Thoracic aorta (tissue), 2 donors: ENCODE measurements at places on chromosomes 5 and 9.

DNA sequence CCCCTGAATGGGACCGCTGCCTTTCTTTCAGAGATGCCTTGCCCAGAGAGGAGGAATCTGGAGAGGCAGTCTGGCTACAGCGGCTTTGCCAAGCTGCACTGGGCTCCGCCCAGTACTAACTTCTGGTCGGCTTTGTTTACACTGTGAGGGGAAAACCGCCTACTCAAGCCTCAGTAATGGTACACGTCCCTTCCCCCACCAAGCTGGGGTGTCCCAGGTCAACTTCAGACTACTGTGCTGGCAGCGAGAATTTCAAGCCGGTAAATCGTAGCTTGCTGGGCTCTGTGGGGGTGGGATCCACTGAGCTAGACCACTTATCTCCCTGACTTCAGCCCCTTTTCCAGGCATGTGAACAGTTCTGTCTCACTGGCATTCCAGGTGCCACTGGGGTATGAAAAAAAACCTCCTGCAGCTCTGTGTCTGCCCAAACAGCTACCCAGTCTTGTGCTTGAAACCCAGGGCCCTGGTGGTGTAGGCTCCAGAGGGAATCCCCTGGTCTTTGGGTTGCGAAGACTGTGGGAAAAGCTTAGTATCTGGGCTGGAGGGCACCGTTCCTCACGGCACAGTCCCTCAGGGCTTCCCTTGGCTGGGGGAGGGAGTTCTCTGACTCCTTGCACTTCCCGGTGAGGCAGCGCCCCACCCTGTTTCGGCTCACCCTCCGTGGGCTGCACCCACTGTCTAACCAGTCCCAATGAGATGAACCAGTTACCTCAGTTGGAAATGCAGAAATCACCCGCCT, 171.2 kb downstream of the CWC27 start:
- peaks cover 10% of the 10 kb centered on the region for H3K4me1 ChIP-seq
- DNase-seq, result no peak

- no peak overlapping the region for H3K4me3 ChIP-seq
- DNase-seq, result no peak
- no peak overlapping the region for H3K27ac ChIP-seq
- H3K36me3 ChIP-seq, result peaks cover 19% of the 10 kb centered on the region
- H3K4me1 ChIP-seq, result peaks cover 22% of the 10 kb centered on the region
Measured at GRCh38 chr9:137449931-137450538, 8.9 kb upstream of the ENTPD8 start.

DNA sequence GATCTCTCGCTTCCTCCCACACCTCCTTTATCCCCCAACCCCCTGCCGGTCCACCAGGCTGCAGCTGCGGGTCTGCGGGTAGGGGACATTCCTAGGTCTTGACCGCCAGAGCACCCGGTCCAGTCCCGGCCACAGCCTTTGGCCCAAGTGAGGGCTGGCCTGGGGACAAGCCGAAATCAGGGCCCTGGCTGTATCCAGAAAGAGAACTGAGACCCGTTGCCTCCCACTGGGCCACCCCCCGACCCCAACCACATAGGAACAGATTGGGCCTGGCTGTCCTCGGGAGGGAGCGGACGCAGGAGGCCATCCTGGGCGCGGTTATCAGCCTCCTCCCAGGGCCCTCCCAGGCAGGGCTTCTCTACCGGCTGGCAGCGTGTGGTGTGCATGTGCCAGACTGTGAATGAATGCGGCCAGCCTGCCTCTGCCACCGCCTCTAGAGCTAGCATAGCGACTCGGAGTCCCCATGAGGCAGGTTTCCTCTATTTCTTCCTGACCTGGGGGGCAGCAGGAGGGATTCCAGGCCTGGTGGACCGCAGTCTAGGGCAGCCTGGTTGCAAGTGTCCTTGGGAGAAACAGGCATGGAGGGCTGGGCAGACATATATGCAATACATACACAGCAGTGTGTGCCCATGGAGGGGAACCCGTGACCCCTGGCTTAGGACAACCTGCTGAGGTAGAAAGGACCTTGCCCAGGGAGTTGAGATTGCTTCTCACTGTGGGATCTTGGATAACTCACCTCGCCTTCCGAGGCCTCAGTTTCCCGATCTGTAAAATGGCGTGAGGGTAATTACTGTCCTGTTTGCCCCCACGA, 1.2 kb downstream of the N4BP3 start:
- H3K27ac ChIP-seq, result no peak overlapping the region
- no peak for DNase-seq
- H3K4me3 ChIP-seq, result peak overlapping the region; percentile 62
- H3K4me1 ChIP-seq, result no peaks in the 10 kb centered on the region
- H3K36me3 ChIP-seq, result no peaks in the 10 kb centered on the region
- no peaks in the 10 kb centered on the region for H3K27me3 ChIP-seq

DNA sequence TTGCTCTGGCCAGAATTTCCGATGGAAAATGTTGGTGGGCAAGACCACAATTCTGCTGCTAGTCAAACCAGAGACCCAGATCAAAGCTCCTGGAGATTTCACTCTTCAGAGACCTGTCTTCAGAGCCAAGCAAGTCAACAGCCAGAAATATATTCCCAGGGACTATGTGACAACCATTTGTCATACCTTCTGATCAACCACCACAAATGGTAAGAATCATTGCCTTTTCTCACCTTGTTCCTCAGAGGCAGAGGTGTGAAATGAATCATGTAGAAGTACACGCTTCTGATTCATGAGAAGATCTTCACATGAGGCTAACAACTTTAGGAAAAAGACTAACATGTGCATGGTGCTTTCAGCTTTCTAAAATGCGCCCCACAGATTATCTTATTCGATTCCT, 53.5 kb downstream of the SUSD1 start:
- H3K27ac ChIP-seq, result no peak overlapping the region
- H3K36me3 ChIP-seq, result peaks cover 17% of the 10 kb centered on the region
- H3K27me3 ChIP-seq, result no peaks in the 10 kb centered on the region
- no peak for DNase-seq
- H3K4me3 ChIP-seq, result no peak overlapping the region

DNA sequence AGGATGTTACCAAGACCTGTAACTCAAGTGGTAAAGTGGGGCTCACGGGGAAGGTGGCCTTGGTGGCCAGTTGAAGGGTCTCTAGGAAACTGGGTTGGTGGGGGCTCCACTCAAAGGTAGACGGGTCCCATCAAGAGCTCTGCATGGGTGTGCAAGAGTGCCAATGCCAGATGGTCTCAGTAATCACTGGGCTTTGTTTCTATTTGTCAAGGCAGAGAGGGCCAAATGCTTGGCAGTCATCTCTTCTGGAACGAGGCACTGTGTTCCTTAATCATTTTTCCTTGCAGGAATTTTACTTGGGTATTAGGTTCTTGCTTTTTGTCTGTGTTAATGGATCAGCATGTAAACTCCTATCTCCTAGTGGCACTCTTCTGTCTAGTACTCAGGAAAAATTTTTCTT, 220.8 kb downstream of the DIRAS2 start:
- no peak overlapping the region for H3K4me3 ChIP-seq
- no peaks in the 10 kb centered on the region for H3K36me3 ChIP-seq
- H3K27me3 ChIP-seq, result no peaks in the 10 kb centered on the region
- no peaks in the 10 kb centered on the region for H3K4me1 ChIP-seq

- no peak overlapping the region for H3K4me3 ChIP-seq
- H3K36me3 ChIP-seq, result no peaks in the 10 kb centered on the region
- no peak for DNase-seq
- H3K4me1 ChIP-seq, result no peaks in the 10 kb centered on the region
Measured at GRCh38 chr5:151427258-151427657, 20.1 kb upstream of the SLC36A1 start.

GRCh38 chr9:10268531-10269485, 344.0 kb downstream of the PTPRD start:
- H3K27me3 ChIP-seq, result no peaks in the 10 kb centered on the region
- no peaks in the 10 kb centered on the region for H3K4me1 ChIP-seq

GRCh38 chr9:120729791-120730241, 15.5 kb upstream of the MEGF9 start:
- no peak overlapping the region for H3K4me3 ChIP-seq
- no peak for DNase-seq
- H3K27me3 ChIP-seq, result no peaks in the 10 kb centered on the region
- no peaks in the 10 kb centered on the region for H3K36me3 ChIP-seq

- no peak for DNase-seq
- H3K36me3 ChIP-seq, result no peaks in the 10 kb centered on the region
- H3K4me1 ChIP-seq, result no peaks in the 10 kb centered on the region
- H3K27me3 ChIP-seq, result no peaks in the 10 kb centered on the region
Measured at GRCh38 chr5:163976696-163977095, 471.3 kb downstream of the MAT2B start.

GRCh38 chr5:111775224-111775623, 18.2 kb upstream of the NREP start:
- H3K36me3 ChIP-seq, result no peaks in the 10 kb centered on the region
- DNase-seq, result no peak
- no peak overlapping the region for H3K4me3 ChIP-seq
- H3K27me3 ChIP-seq, result no peaks in the 10 kb centered on the region
- H3K4me1 ChIP-seq, result peaks cover 32% of the 10 kb centered on the region
- peak overlapping the region; percentile 33 for H3K27ac ChIP-seq

- no peaks in the 10 kb centered on the region for H3K27me3 ChIP-seq
- H3K27ac ChIP-seq, result no peak overlapping the region
- no peak overlapping the region for H3K4me3 ChIP-seq
- DNase-seq, result no peak
- no peaks in the 10 kb centered on the region for H3K4me1 ChIP-seq
Measured at GRCh38 chr5:137179203-137179602, 319.9 kb downstream of the SPOCK1 start.

DNA sequence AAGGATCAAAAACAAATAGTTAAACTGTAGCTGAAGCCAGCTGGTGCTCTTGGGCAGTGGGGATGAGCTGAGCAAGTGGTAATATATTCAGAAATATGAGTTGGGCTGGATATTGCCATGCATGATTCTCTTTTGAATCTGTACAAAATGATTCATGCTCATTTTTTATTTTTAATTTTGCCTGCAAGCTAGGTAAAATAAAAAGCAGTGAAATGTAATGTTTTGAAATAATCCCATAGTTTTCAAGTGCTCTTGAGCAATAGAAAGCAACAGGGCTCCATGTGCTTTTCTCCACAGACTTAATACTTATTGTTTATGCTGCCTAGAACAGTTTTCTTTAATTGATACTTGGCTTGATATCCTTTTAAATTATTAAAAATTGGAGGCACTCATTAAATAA, 489.3 kb downstream of the TLE4 start:
- peaks cover 28% of the 10 kb centered on the region for H3K4me1 ChIP-seq
- H3K4me3 ChIP-seq, result no peak overlapping the region
- peak overlapping the region; percentile 90 for H3K27ac ChIP-seq

GRCh38 chr5:87116825-87117512, 150.7 kb upstream of the RASA1 start:
- H3K27me3 ChIP-seq, result no peaks in the 10 kb centered on the region
- H3K36me3 ChIP-seq, result no peaks in the 10 kb centered on the region
- peaks cover 15% of the 10 kb centered on the region for H3K4me1 ChIP-seq
- no peak overlapping the region for H3K27ac ChIP-seq
- DNase-seq, result no peak
- no peak overlapping the region for H3K4me3 ChIP-seq

DNA sequence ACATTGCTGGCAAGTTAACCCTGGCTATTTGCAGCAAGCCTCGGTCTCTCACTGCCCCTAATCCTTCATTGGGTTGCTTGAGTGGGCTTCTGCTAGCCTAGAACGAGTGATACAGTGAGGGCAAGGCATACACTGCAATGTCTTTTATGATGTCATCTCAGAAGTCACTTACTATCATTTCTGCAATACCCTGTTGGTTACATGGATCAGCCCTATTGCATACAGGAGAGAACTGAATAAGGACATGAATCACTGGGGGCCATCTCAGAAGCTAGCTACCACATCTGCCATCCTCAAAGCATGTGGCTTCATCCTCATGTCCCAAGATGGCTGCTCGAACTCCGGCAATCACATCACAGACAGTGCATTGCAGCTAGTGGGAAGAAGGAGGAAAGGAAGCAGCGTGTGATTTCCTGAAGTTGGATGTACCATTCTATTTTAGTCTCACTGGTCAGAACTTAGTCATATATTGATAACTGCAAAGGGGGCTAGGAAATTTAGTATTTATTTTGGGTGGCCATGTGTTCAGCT, 33.3 kb upstream of the CDKN2AIPNL start:
- H3K4me3 ChIP-seq, result no peak overlapping the region
- no peak for DNase-seq
- no peaks in the 10 kb centered on the region for H3K36me3 ChIP-seq

DNA sequence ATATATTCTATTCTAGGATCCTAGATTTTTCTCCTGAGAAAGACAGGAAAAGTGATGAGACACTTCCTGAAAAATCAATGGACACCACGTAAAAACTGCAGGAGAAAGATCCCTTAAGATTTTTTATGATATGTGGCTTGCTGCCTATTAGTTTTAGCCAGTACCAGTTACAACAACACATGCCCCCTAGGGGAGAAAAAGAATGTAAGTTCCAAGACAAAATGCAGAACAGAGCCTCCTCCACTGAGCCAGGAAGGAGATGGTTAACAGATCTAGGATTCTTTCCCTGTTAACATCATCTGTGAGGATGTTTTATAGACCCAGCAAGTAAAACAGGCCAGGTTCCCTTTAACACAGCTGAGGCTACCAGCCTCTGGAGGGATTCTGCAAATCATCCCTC, 574.7 kb downstream of the TLE4 start:
- H3K27ac ChIP-seq, result no peak overlapping the region
- no peak overlapping the region for H3K4me3 ChIP-seq
- DNase-seq, result no peak
- H3K27me3 ChIP-seq, result no peaks in the 10 kb centered on the region

GRCh38 chr5:53386341-53386740, 94.1 kb upstream of the FST start:
- H3K4me3 ChIP-seq, result no peak overlapping the region
- H3K36me3 ChIP-seq, result no peaks in the 10 kb centered on the region
- H3K4me1 ChIP-seq, result no peaks in the 10 kb centered on the region

- no peaks in the 10 kb centered on the region for H3K27me3 ChIP-seq
- no peak for DNase-seq
- H3K27ac ChIP-seq, result no peak overlapping the region
- H3K36me3 ChIP-seq, result no peaks in the 10 kb centered on the region
Measured at GRCh38 chr5:61416420-61416819, 84.4 kb downstream of the ZSWIM6 start.

GRCh38 chr5:32618962-32619361, 33.6 kb downstream of the SUB1 start:
- H3K36me3 ChIP-seq, result no peaks in the 10 kb centered on the region
- H3K4me3 ChIP-seq, result no peak overlapping the region
- H3K27me3 ChIP-seq, result no peaks in the 10 kb centered on the region
- H3K27ac ChIP-seq, result no peak overlapping the region

DNA sequence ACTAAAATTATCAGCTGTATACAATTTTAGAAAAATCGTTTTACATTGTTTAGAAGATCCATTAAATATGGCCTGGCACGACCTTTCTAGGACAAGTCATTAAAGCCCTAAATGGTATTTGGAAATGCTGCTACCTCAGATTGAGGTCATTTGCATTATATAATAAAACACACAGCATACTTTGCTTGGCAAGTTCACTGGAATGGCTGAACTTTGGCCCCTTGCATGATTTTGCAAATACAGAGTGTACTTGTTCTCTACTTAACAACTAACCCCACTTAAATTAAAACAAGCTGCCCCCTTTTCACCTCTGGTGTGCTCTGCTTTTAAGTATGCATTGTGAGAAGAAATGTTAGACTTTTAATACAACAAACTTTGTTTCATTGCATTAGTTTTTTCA, 860.1 kb downstream of the PTPRD start:
- H3K27ac ChIP-seq, result peak overlapping the region; percentile 32
- H3K27me3 ChIP-seq, result no peaks in the 10 kb centered on the region
- peaks cover 7% of the 10 kb centered on the region for H3K4me1 ChIP-seq
